ENCODE measurements at places on chromosomes 1 and 21. TPM values are rescaled to one million over a fixed set of nuclear protein-coding genes. Genes with fewer than 3 reads are reported as not detected.

RGS8 gene
- total RNA-seq, result 3.5 TPM

NTMT2 gene
- total RNA-seq, result not detected

GPR25 gene
- total RNA-seq, result not detected

GBP4 gene
- not detected for total RNA-seq

AMY2B gene
- 9.9 TPM for total RNA-seq

NES gene
- total RNA-seq, result 375 TPM

HUNK gene
- total RNA-seq, result 12.2 TPM

SLC2A5 gene
- total RNA-seq, result 0.64 TPM

All from glutamatergic neuron (in vitro differentiated cells).